Activated T-helper 9 cell treated with anti-CD3 and anti-CD28 coated beads, Interleukin-2, amount 50 U/mL, for 16 hours (primary cell): ENCODE measurements at places on chromosomes 6 and 20.

GRCh38 chr6:158316022-158316421 lies 3.8 kb downstream of the TULP4 start:
- no peak for DNase-seq

DNA sequence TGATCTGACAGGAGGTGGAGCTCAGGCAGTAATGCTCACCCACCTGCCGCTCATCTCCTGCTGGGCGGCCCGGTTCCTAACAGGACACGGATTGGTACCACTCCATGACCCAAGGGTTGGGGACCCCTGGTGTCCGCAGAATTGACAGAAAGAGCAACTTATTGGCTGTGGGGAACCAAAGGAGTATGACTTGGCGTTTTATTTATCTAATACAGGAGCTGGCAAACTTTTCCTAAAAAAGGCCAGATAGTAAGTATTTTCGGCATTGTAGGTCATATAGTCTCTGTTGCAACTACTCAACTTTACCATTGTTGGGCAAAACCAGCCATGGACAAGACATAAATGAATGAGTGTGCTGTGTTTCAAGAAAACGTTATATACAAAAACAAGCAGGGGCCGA lies 44.4 kb upstream of the TRAF3IP2 start:
- DNase-seq = no peak

GRCh38 chr6:27797960-27798359 lies 114.2 kb downstream of the OR2B2 start:
- DNase-seq = no peak

GRCh38 chr6:15953152-15953880 lies 175.6 kb upstream of the MYLIP start:
- DNase-seq = no peak

DNA sequence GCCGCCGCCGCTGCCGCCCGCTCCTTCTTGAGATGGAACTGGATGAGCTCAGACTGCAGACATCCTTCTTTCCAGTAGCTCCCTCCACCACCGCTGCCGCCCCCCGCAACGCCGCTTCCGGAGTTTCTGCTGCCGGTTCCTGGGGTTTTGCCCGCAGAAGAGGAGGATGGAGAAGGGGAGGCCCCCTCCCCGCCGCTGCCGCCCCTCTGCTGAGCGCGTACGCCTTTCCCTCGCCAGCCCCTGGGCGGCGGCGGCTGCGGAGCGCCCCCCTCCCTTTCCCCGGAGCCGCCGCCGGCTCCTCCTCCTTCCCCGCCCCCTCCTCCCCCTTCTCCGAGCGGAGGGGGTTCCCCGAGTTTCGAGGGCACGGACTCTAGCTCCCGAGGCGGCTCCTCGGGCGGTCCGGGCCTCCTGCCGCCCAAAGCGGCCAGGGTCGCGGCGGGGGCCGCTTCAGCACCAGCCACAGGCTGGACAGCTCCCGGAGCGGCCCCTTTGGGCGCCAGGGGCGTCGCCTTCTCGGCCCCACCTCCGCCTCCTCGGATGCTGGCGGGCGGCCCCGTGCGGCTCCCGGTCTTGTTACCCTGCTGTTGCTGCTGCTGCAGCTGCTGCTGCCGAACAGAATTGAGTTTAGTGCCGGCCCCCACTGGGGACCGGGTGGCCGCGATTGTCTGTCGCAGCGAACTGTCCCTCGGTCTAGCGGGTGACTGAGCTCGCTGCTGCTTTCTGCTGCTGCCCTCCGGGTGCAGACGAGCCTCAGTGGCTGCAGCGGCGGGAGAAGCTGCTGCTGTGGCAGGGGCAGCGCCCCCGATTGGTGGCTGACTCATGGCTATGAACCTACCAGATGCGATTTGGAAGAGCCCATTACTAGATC lies 3.1 kb downstream of the MTCL3 start:
- DNase-seq = peak; percentile 60

DNA sequence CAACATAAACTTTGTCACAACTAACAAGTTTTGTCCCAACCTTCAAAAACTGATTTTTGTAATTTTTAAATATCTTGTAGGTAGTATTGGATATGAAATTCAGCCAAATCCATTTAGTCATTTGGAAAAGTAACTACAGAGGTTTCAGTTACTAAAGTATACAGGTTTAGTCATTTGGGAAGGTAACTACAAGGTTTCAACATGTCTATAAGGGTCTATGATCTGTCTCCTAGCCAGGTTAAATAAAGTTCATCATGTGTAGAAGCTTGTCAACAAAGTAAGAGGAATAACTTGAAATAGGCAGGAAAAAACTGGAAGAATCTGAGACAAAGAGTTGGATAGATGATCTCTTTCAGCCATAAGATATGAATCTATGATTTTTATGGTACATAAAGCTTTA lies 229.8 kb downstream of the COL12A1 start:
- DNase-seq = no peak

DNA sequence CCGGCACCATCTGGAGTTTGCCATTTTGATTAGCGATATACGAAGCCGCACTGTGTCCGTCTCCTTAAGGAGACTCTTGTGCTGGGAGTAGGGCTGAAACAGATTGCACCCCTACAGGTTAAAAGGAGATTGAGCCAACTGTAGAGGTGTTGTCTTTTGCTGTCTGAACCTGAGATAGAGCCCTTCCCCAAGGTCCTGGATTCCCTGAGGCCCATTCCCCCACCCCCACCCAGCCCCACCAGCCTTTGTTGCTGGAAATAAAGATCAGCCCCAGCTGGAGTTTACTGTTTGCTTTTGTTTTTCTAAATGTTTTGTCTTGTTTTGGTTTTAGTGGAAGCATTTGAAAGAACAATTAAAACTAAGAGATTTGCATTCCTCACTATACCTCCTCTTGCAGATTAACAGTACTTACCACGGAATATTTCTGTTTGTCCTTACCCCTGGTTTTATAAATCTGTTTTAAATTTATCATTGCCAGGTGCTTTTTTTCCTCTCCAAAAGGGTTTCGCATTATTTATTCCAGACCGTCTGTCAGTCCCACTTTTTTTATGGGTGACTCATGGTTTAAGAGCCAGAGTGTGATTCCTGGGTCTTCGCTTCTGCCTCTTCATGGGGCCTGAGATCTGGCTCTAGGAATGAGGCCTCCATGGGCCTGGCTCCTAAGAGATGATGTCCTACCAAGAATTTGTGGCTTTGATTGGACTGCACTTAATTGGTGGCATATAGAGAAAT lies 169.2 kb downstream of the DTNBP1 start:
- no peak for DNase-seq

GRCh38 chr6:46325561-46326530 lies 155.1 kb upstream of the ENPP5 start:
- DNase-seq = no peak

DNA sequence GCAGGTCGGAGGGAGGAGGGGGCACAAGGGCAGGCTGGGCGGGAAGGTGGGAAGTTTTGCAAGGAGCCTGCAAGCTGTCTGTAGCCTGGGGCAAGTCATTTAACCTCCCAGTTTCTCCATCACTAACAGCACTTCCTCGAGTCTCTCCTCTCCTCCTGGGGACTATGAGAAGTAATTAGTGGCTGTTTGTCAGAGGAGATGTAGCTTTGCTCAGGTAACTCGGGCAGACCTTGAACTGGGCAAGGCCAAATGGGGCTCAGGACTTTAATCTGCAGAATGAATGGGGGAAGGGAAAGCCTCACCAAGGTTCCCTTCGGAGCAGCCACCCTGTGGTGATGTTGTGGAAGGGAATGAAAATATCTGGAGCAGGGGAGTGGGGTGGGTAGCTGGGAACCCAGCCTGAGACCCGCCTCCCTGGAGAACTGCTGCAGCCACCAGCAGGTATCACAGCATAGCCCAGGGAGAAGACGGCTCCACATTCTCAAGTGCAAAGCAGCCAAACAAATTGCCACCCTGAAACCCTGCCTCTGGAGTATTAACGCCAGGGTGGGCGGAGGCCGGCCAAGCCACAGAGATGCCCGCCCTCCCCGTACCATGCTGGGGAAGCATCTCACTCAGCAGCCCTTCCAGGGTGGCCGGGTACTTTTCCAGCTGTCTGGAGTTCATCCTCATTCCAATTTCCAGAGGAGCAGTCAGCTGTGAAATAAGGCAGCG lies 6.1 kb upstream of the LEMD2 start:
- DNase-seq = no peak

DNA sequence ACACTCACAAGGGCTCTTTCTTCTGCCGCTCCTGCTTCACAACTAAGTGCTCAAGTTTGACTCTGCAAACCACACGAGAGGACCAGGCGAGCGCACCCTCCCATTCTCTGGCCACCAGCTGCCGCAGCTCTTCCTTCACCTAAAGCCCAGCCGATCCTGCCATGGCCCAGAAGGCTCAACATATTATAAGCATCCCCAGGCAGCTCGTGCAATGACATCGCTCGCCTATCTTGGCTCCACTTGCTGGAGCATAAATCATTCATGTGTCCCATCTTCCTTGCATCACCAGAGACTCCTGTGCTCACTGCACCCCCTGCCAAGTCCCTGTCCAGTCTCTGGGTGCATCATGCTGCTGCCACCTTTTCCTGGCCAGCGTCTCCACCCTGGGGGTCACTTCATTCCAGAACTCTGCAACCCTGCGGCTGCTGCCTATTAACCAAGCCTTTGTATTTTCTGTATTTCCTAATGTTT lies 59.0 kb downstream of the PSMG4 start:
- DNase-seq = no peak

- peak; percentile 14 for DNase-seq
Observed at GRCh38 chr6:156866220-156867015, 89.2 kb downstream of the ARID1B start.

DNA sequence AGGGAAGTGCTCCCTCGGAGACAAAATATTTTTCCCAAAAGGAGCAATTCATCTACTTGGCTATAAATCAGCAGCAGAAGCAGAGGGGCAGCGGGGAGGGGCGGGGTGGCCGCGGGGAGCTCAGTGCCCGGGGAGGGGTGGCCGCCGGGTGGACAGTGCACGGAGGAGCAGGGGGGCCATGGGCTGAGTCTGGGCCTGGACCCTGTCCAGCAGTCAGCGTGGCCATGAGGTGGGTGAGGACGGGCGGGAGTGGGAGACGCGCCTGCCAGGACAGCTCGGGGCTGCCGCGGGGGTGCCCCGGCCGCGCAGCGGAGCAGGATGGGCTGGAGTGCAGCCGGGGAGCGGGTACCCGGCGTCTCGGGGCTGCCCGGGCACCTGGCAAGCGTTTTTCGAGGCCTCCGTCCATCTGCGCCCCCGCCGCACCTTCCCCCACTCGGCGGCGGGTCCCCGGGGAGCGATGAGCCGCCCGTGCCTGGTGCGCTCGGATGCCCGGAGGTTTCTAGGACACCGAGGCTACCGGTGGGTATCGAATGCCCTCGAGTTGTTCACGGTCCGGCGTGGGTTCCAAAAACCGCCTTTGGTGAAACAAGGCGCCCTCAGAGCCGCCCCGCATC lies 229.5 kb downstream of the THBS2 start:
- no peak for DNase-seq

GRCh38 chr6:68108233-68108835 lies 526.7 kb upstream of the ADGRB3 start:
- DNase-seq = no peak

DNA sequence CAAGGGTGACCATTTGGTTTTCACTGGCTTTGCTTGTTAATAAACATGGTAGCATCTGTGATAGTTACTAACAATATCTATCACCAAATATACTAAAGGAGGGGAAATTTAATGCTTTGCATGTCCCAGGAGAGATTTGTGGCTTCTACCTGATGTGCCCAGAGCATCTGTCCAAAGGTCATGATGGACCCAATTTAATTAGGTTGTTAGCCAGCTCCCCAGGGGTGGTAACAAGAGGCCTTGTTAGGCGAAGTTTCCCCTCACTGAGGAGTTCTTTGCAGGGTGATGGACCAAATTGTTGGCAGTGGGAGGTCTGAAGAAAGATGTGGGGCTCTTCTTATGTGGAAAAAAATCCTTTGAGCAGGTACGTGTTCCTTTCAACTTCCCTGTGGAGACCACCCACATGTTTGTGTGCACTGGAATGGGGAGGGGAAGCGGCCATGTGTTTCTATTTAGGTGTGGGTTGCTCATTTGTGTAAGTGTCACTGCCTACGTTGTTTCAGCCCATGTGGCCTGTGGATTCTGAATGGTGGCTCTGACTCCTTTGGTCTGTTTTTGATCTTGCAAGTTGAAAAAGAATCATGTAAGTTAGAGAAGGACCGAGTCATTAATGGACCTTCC lies 137.6 kb downstream of the CLIC5 start:
- DNase-seq = no peak

- DNase-seq = no peak
Observed at GRCh38 chr6:138277835-138278234, 59.5 kb upstream of the PBOV1 start.

DNA sequence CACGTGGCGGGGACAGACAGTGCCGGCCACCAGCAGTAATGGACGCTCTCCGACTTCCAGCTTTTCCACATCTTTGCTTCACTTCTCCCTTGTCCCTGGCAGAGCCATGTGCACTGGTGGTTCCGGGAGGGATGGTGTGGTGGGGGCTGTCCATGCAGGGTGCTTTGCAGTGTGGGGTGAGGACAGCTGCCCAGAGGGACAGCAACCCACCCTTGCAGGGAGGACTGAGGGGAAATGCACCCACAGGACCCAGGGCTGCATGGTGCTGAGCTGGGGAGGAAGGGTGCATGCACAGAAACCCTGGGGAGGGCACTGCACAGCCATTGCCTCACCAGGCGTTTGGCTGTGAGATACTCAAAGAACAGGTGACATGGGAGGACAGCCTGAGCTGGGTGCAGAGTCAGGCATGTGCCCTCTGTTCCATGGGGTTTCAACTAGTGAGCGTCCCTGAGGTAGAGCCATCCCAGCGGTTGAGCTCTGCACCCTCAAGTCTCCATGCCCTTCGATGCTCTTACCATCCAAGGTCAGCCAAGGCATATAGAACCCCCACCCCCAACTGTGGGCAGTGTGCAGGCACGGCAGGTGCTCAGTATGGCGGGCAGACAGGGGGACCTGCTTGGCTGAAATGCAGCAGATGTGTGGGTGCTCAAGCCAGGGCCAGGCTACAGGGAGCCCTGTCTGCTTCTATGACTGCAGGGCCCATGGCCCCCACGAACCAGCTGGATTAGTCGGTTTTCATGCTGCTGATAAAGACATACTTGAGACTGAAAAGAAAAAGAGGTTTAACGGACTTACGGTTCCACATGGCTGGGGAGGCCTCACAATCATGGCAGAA lies 239.7 kb downstream of the TTLL2 start:
- no peak for DNase-seq

DNA sequence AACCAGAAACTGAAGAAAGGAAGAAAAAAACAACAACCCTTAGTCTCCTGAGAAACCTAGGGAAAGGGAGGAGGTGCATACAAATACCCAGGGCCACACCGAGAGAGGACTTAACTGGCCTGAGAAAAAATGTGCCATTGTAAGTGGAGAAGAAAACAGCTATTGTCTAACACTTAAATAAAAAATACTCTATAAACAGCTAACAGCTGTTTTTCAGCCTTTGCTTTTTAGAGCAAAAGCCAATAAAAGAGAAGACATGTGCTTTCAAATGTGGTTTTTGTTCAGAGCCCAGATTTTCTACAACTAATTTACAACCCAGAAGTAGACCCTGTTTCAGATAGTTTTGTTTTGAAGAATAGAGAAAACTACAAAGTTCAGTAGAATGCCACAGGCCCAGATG lies 56.0 kb upstream of the SLC22A16 start:
- DNase-seq = no peak

DNA sequence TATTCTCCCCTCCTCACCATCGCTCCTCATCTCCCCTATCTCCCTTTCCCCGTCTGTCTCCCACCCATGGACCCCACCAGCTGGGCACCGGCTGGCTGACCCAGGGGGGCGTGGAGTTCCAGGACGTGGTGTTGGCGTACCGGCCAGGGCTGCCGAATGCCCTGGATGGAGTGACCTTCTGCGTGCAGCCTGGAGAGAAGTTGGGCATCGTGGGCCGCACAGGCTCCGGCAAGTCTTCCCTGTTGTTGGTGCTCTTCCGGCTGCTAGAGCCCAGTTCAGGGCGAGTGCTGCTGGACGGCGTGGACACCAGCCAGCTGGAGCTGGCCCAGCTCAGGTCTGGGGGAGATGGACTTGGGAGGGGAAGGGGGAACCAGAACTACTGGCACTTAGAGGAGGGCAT lies 7.7 kb downstream of the DLK2 start:
- DNase-seq = no peak
